Pons (tissue), 1 donor: ENCODE measurements at places on chromosomes 7 and 10.
A peak's percentile ranks its signal among the peaks of the same experiment; 100 is the strongest.

DNA sequence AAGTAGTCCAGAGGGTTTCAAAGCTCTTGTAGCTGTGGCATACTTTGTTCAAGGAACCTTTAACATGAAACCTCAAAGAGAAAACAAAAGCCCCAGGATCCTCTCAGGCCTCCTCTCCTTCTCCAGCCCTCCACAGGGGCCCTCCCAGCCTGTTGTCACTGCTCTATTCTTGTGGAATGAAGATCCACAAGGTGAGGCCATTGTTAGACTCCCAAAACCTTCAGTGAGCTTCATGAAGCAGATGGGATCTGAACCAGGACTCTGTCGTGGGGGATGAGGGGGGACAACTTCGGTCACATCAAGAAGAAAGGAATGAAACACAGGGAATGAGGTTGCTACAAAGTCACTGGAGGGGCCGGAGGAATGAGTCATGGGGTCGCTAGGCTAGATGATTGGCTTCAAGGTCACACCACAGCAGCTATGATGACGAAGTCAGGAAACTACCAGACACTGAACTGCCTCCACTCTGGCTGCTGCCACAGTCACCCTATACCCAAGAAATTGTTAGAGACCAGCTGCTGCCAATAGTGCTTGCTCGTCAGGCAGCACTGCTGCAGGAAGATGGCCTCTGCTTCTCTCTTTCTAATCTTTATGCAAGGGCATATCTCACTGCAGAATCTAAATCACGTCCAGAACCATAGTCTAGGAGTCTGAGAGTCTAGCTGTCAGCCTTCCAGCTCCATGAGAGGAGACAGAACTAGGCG is 208.8 kb downstream of the HIBADH start:
- DNase-seq: no peak

DNA sequence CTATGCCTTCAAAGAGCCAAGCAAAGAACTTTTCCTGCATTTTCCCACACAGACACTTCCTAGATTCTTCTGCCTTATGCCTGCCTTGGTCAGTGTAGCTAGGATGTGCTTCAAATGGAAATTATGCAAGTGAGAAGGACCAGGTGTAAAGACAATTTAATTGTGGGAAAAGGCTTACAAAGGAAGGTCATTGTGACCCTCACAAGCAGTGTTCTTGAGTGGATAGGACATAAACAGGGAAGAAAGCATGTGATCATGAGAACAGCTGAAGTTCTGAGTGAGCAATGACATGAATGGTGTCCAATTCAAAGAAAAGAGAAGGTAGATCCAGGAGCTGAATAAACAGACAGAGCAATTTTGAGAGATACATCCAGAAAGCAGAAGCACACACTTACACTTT is 1.3 kb upstream of the PIP start:
- DNase-seq: peak; percentile 14

GRCh38 chr10:112383325-112383724 is 9.4 kb downstream of the ACSL5 start:
- DNase-seq: no peak

DNA sequence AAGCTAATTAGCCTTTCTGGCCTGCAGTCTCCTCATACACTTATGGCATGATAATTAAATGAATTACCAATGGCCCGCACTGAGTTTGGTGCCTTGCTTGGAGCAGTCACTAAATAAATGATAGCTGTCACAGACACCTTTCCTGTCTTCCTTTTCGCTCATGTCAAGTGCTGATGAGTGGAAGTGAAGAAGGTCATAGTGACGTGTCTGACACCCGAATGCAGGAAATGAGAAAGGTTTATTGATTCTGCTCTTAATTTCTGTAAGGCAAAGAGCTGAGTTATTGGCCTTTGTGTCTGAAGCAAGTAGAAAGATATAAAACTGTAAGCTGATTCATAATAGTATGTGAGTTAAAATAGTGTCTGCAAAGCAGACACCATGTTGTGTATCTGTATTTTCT is 13.2 kb upstream of the ESYT2 start:
- no peak for DNase-seq

DNA sequence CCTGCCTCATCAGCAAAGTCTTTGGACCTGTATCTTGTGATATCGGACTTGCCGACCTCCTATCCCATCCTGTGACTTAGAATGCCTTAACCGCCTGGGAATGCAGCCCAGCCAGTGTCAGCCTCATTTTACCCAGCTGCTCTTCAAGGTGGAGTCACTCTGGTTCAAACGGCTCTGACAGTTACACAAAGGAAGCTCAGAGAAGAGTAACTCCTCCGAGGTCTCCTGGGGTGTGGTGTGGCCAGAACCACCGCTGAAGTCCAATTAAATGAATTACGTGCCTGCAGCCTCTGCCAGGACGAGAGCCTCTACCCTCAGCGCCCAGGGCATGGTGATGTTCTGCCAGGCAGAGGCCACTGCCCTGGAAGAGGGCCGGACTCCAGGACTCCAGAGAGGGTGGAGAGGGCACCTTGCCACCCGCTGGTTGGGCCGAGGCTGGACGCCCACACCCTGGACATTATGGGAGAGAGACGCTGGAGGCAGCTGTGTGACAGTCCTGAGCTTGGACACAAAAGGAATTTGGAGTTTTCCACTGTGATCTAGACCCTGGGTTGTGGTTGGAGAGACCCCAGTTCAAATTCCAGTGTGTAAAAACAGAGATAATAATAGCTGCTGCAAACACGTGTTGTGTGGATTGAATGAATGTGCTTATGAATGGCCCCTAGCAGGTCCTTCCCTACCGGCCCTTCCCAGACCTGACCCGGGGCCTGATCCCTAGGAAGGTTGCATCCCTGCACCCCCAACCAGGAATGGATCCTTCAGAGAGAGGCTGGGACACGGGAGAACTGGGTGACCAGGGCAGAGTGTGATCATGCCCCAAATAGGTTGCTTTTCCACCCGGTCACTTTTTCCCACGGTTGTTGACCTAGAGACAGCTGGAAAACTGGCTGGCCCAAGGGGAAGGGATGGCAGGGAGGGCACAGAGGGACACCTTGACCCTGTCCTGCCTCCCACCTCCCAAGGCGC is 37.8 kb upstream of the FZD9 start:
- DNase-seq: no peak

DNA sequence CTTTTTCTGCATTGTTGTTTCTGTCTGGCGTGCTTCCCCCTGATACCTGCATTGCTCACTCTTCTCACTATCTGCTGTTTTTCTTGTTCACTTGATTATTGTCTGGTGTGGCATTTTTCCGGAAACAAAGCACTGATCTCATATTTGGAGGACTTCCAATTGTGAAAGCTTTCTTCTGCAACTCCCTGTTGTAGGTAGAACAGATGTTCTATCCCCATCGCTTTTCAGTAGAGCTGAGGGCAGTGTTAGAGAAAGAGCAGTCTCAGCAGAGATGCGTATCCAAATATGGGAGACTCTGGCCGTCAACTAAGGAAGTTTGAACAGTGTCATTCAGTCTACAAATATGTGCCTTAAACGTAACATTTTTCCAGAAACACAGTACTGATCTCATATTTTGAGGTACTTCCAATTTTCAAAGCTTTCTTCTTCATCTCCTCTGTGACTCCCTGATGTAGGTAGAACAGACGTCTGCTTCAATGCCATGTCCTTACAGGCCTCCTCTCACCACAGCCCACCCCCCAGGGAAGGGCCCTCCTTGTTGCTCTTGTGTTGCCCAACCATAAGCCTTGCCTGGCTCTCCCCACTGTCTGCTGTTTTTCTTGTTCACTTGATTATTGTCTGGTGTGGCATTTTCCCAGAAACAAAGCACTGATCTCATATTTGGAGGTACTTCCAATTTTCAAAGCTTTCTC is 27.1 kb upstream of the GJD4 start:
- no peak for DNase-seq

DNA sequence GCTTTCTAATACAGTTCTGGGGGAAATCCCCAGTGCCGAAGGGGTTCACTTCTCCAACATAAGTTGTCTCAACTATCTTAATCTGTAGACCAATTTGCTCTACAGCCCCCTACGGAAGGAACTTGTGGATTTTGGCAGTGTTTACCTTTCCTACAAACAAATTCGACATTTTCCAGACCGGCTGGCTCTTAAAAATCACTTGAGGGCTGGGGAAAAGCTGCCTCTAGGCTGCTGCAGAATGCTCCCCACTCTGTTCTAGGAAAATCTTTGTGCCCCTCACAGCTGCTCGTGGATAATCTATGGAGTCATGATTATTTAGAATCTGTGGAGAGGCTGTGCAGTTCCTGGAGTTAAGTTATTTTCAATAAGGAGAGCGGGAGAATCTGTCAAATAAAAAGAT is 474.6 kb upstream of the FZD8 start:
- DNase-seq: no peak
